GOT3 (cell line): ENCODE measurements at places on chromosomes 2 and 18.

DNA sequence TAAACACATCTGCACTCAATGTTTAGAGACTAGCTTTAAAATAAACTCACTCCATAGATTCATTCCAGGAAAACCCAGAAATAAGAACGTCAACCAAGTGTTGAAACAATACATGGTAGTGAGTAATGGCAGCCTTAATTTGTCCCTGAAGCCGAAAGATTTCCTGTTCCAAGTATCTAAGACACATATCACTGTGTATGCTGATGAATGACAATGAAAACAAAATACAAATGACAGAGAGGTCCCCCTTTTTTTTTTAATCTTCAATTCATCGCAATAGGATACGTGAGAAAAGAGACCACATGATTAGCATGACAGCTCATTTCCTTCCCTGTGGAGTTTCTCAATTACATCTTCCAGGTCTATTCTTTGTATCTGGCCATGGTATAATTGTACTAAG is 160.5 kb upstream of the STK17B start:
- DNase-seq = no peak

DNA sequence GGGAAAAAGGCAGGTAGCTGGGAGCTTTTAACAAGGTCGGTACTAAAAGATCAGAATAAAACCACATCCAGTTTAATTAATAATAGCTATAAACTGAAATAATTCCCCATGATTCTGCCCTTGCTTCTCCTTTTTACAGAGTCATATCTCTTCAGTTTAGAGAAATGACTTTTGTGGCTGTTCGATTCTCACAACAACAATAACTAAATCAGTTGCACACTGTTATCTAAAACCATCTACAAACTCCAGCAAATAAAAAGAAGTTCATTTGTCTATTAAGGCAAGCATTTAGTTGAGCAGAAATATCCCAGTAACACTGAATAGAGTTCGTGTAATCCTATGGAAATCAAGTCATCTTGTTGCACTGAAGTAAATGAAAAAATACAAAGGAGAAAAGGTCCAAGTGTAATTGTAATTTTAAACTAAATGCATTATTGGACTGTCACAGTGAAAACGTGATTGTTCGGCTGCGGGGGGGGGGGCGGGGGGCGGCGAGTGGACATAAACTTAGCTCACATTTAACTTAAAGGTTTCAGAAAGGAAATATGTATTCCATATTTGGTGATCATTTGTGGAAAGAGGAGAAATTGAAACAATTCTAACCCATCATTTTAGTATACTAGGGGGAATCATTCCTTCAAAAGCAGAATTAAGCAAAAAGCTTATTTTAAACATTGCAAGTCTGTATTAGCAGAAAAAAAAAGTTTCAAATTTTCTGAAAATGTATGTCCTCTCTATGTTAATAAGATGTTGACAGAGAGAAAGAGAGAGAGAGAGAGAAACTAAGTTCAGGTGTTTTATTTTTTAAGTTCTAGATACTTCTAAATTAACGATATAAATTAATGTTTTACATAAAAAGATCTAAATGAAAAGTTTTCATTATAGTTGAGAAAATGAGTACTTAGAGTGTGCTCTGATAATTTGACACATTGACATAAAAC is 144.5 kb downstream of the MEIS1 start:
- no peak for DNase-seq

GRCh38 chr2:176464886-176465564 is 195.8 kb downstream of the MTX2 start:
- no peak for DNase-seq

- no peak for DNase-seq
These were observed 1802.2 kb upstream of the PIK3C3 start for GRCh38 chr18:40152859-40153258.

GRCh38 chr2:237673130-237674001 is 46.0 kb downstream of the LRRFIP1 start:
- no peak for DNase-seq

- DNase-seq = no peak
These were observed 851.4 kb upstream of the SOX11 start for GRCh38 chr2:4840791-4841190.

DNA sequence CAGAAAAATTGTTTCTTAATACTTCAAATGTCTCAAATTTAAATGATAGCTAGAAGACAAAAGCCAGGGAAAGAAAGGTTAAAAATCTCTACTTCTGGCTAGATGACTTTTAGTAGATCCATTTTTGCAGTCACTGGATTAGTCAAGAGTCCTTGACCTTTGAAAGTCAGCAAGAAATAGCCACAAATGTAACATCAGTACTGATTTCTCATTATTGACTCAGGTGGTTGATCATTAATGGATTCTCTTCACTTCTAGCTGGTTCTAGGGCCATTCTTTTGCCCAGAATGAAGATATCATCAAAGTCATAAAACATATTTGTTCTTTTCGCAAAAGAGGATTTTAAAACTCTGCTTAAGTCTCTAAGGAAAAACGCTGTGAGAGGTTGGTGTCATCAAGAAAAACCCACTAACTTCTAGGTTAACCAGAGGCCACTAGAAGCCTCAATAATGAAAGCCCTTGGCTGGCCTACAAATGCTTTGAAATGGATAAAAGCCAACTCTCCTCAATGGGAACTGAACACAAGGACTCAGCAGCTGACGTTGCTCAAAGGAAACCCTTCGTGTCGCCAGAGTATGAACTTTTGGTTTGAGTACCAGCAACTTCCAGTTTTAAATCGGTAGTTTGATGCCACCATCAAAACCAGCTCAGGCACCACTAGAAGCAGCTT is 66.3 kb downstream of the IRS1 start:
- DNase-seq = no peak

DNA sequence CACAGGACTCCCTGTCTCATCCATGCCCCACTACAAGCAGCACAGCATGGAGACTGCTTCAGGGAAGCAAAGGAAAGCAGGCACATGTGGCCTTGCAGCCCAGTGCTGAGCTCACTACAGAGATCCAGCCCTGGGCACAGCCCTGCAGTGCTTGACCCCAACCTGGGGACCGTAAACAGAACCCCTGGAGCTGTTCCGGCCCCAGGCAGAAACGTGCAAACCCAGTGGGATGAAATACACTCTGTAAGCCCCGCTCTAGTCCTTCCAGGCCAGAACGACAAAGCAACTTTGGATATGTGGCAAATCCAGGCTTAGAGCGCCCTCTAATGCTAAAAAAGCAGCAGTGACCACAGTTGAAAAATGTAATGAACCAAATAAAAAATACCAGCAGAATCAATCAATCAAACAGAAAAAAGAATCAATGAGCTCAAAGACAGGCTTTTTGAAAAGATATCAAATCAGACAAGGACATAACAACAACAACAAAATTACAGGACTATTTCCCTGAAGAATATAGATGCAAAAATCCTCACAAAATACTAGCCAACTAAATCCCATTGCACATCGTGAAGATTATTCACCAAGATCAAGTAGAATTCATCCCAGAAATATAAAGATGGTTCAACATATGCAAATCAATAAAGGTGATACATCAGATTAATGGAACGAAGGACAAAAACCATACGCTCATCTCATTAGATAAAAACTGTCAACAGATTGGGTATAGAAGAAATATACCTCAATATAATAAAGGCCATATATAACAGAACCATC is 45.6 kb downstream of the ZNF519 start:
- no peak for DNase-seq

DNA sequence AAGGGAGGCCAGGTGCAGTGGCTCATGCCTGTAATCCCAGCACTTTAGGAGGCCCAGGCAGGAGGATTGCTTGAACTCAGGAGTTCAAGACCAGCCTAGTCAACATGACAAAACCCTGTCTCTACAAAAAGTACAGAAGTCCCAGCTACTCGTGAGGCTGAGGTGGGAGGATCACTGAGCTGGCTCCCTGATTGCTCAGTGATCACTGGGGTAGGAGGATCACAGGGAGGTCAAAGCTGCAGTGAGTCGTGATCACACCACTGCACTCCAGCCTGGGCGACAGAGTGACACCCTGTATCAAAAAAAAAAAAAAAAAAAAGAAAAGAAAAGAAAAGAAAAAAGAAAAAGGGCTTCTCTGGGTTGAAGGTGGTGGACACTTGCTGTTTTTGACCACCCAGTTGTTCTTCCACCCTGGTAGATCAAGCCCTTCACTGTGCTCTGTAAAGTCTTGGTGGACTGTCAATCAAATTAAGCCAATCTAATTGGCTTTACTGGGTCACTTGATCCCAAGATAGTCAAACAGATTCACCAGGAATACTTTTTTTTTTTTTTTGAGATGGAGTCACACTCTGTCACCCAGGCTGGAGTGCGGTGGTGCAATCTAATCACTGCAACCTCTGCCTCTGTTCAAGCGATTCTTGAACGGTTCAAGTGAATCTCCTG is 191.6 kb downstream of the AGPS start:
- DNase-seq = no peak

GRCh38 chr18:49238433-49239042 is 221.9 kb downstream of the DYM start:
- DNase-seq = no peak

DNA sequence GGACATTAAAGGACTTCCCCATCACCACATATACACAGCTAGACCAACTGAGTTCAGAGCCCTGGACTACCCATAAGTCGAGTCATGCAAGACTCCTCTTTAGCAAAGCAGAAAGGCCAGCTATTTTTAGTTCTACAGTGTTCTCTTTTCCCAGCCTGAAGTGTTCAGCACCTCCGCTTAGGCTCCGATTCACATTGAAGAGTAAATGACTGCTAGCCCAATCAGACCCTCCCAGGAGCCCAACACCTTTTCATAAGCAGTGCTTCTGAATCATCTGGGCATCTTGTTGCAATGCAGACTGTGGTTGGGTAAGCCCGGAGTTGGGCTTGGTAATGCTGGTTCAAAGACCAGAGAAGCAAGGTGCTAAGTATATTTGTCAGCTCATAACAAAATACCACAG is 138.6 kb upstream of the MSH6 start:
- DNase-seq = no peak

GRCh38 chr2:176891105-176891504 is 321.5 kb upstream of the HNRNPA3 start:
- no peak for DNase-seq

- DNase-seq = no peak
These were observed 129.3 kb downstream of the RDH14 start for GRCh38 chr2:18430996-18431748.

DNA sequence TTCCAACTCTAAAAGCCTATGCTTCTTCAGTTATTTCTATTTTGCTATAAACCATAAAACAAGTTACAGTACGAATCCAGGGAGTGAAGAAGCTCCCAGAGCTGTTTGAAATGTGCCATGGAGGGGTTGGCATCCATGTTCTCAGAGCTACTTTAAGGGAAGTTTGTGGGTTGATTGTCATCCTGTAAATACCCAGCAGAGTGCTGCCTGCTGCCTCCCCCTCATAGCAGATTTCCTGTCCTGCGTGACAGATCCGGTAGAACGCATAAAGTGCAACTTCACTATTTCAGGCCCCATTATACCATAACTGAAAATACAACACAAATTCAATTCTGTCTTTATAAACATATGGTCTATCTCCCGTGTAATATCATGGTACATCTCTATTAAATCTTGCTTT is 114.4 kb downstream of the CTNNA2 start:
- DNase-seq = no peak

DNA sequence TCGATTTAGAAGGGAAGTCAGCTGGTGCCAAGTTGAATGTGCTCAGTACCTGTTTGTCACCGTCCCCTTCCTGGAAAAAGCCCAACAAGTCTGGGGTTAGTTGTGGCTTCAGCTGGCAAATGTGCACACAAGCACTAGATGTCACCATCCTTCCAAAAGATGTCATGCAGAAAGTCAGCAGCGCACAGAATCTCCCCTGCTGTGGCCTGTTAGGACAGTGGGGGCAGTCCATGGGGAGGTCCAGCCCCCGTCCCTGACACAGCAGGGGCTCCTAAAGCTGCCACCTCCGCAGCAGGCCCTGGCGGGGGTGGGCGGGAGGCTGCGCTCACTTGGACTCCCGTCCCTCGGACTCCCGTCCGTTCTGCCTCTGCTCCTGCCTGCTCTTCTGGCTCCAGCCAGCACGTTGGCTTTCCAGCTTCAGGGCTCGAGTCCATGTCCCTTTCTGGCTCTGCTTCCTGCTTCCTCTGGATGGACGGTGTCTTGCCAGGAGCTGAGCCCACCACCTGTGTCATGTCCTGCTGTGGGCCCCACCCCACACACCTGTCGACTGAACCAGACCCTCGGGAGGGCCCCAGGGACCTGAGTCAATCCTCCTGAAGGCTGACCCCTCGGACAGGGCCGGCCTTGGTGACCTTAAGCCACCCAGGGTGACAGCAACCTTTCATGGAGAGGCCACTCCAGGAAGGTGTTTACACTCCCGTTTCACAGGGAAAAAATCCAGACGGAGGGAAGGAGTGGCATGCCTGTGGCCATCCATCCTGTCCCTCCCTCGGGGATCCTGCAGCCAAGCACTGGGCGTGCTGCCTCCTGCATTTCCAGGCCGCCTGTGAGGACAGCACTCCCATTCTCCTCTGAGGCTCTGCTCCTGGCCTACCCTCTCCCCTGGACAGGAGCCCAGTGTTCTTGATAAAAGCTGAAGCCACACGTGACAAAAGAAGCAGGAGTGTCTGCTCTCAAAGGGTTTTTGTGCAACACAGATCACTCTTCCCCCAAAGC is 8.5 kb downstream of the RAB17 start:
- no peak for DNase-seq

DNA sequence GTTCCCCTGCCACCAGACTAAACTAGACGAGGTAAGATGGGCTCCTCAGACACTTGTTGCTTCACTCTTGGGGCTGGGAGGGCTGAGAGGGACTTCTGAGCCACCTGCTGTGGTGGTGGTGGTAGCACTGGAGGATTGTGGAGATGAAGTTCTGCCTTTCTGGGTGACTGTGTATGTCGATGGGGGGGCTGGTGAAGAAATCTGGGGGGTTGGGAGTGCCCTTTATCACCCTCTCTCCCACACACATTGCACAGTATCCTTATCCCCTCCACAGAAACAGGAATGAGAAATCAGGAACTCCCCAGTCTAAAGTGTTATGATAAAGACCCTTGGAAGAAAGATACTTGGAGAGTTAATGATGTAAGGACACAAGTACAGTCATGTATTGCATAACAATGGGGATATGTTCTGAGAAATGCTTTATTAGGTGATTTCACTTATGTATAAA is 38.5 kb downstream of the HK2 start:
- DNase-seq = no peak

GRCh38 chr2:14621114-14621513 is 11.4 kb upstream of the LRATD1 start:
- no peak for DNase-seq

GRCh38 chr2:46719487-46719886 is 196.1 kb downstream of the MCFD2 start:
- DNase-seq = no peak

- DNase-seq = no peak
These were observed 10.8 kb upstream of the MAPRE2 start for GRCh38 chr18:35030277-35030989.
